ENCODE measurements at places on chromosomes 4 and X.

GRCh38 chr4:116092961-116093360, 979.5 kb upstream of the NDST4 start:
- ATAC-seq = no peak

- ATAC-seq = peak; percentile 11
Measured at GRCh38 chr4:1191621-1192020, 19.2 kb upstream of the SPON2 start.

DNA sequence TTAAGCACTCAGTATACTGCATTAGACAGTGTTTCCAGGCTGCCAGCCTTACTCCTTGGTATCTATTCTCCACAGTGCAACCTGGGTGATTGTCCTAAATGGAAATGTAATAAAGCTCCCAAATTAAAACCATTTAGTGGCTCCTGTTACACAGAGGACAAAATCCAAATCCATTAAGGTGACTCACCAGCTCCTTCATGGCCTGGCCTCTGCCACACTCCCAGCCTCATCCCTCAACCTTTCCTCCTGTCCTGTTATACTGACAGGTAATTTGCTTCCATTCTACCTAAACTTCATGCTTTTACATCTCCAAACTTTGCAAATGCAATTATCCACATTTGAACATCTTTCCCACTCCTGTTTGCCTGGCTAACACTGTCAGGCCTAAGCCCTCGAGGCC, 140.3 kb downstream of the INPP4B start:
- no peak for ATAC-seq

GRCh38 chrX:28966331-28966730, 379.1 kb downstream of the IL1RAPL1 start:
- no peak for ATAC-seq

- ATAC-seq = no peak
Measured at GRCh38 chr4:164542431-164542830, 211.5 kb upstream of the SMIM31 start.

GRCh38 chrX:45806410-45807121, 605.9 kb upstream of the DIPK2B start:
- peak; percentile 74 for ATAC-seq

- ATAC-seq = no peak
Measured at GRCh38 chrX:150537851-150538250, 30.6 kb upstream of the MTM1 start.

GRCh38 chrX:6279277-6279909, 50.7 kb upstream of the NLGN4X start:
- no peak for ATAC-seq

GRCh38 chrX:103626855-103627254, 1.9 kb upstream of the TCEAL1 start:
- no peak for ATAC-seq

GRCh38 chr4:25775166-25775565, 87.6 kb downstream of the SEL1L3 start:
- ATAC-seq = no peak

DNA sequence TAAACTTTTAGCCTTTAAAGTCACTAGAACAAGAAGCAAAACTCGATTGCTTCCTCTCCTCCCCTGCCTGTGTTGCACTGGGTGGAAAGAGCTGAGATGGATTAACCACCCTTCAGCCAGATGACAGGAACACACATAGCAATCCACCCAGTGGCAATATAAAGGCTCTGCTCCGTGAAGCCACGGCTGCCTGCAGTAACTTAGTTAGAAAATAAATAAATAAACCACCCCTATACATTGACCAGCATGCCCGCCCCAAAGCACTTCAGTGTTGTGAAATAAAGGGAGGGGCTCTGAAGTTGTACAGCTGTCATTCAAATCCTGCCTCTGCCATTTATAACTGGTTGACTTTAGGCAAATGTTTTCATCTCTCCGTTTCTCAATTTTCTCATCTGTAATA, 217.1 kb upstream of the LDB2 start:
- no peak for ATAC-seq

- no peak for ATAC-seq
Measured at GRCh38 chr4:120830204-120830603, 92.3 kb downstream of the PRDM5 start.

- ATAC-seq = no peak
Measured at GRCh38 chr4:2608291-2608690, 71.8 kb downstream of the FAM193A start.

DNA sequence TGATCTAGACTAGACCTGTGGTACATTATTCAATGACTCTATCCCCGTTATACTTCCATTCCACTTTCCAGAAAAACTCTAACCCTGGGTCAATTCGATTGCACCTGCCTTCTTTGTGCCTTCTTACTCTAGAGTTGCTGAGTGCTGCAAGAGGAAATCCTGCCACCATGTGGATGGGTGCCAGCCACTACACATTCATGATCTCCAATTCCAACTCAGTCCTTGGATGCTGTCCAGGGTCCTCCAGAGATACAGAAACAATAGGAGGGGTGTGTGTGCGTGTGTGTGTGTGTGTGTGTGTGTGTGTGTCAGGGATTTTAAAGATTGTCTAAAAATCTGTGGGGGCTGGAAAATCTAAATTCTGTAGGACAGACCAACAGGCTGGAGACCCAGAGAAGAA, 42.9 kb upstream of the INTS6L start:
- no peak for ATAC-seq

- ATAC-seq = no peak
Measured at GRCh38 chrX:75638332-75638731, 115.5 kb upstream of the ZDHHC15 start.

Data from stimulated activated memory B cell treated with anti-CD40 and anti-IgM and Interleukin-4, amounts not matched to agents 10 μg/mL and 1 μg/mL and 100 μg/mL, for 72 hours (primary cell).